RCC 7860 (cell line): ENCODE measurements at places on chromosomes 13 and 19.

GRCh38 chr19:5147978-5148793, 179.3 kb downstream of the KDM4B start:
- DNase-seq = no peak

GRCh38 chr19:46480415-46480814, 9.1 kb upstream of the PNMA8A start:
- no peak for DNase-seq

- DNase-seq = no peak
Observed at GRCh38 chr19:584240-585001, 5.3 kb upstream of the HCN2 start.

DNA sequence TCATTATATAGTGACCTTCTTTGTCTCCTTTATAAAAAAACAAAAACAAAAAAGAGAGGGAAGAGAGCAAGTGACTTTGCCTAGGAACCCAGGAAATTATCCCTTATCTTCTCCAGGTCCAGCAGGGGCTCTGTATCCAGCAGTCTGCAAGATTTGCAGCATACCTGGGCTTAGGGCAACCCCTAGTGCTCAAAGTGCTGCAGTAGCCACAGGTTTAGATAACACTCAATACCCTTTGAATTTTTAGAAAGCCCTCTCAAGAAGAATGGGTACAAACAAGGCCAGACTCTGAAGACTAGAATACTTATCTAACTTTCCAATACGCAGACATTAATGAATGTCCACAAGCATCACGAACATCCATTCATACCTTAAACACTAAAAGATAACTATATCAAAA, 43.2 kb downstream of the CCNA1 start:
- DNase-seq = no peak

GRCh38 chr13:106443607-106444322, 91.7 kb downstream of the EFNB2 start:
- no peak for DNase-seq

DNA sequence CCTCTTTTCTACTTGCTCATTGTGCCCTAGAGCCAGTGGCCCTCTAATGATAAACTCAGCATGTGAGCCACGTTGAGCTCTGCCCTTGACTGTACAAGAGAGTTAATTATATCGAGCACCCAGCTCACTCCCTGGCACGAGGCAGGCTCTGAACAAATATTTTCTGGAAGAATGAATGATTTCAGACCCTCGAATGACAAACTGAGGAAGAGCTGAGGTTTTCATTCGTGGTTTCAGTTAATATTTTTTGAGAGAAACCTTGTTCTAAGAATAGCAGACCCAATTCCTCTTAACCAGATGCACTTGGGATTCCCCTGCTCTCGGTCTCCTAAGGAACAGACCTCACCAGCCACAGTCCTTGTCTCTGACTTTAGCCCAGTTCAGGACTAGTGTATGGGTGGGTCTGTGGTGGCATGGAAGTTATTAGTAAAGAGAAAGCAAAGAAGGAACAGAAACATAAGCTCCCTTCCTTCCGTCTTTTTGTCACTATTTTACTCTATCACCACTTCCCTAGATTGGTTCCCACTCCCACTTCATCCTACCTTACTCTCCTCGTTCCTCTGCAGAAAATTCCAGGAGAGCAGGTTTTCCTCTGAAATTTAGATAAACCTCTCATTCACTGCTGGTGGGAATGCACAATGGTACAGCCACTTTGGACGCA, 22.1 kb upstream of the WDFY2 start:
- peak; percentile 40 for DNase-seq

GRCh38 chr19:29367791-29368222, 154.9 kb upstream of the UQCRFS1 start:
- no peak for DNase-seq

GRCh38 chr13:32135655-32136054, 104.1 kb downstream of the FRY start:
- DNase-seq = peak; percentile 27

DNA sequence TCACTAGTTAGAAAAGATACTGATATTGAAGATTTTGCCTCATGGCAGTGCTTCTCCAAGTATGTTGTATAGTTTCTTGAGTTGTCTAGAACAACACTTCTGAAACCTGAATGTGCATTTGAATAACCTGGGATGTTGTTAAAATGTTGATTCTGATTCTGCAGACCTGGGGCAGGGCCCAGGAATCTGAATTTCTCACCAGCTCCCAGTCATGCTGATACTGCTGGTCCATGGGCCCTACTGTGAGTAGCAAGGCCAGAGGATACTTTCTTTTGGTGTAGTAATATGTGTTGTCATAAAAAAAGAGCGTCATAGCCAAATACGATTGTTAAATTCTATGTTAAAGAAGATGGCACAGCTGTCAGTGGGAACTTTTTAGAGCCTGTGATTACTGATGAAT, 41.6 kb upstream of the C1QTNF9 start:
- no peak for DNase-seq

DNA sequence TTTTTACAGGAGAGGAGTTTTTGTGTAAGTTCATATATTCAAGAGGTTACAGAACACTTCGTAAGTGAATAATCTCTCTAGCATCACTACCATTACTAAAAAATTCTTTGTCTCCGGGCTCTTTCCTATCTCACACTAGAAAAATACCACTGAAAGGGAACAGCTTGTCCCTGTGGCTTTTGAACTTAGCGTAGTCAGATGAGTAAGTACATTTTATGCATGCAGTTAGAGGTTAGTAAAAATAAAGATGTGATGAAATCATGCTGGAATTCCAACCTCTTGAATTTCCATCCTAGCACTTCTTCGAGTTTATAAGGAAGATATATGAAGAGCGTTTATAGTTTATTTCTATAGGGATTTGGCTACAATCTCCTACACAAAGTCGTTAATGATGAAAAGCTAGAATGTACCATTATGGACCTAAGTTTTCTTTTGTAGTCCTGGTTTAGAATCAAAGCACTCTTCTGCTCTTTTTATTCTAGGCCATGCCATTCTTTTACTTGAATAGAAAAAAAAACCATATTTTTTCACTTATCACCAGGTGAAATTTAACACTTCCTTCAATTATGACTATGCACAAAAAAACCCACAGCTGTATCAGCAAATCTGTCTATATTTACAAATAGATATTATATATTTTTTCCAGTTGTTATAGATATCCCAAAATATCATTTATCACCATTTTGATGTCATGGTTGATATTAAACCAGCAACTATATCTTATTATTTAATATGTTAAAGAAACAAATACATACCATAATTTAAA, 139.9 kb upstream of the PCDH9 start:
- peak; percentile 67 for DNase-seq

- DNase-seq = no peak
Observed at GRCh38 chr19:50173127-50173526, 10.0 kb upstream of the IZUMO2 start.

DNA sequence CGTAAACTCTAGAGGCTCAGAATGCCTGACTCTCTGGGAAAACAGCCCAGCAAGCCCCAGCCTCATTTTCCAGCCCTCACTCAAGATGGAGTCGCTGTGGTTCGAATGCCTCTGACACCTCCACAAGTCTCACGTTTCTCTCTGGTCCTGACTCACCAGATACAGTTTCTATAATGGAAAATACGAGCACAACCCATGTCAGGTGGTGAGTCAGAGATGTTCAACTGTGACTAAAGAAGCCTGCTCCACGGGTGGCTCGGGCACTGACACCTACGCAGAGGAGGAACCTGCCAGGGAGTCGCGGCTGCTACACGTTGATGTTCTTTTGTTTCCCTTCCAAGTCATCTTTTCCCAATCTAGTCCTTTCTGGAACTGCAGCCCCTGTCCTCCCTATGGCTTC, 87.1 kb upstream of the STK24 start:
- peak; percentile 83 for DNase-seq
